NCI-H446 treated with DMSO at 0.1 percent for 48 hours (cell line): ENCODE measurements at places on chromosomes 1 and 21.

GRCh38 chr1:234836776-234837357 lies 226.9 kb upstream of the IRF2BP2 start:
- peak; percentile 23 for DNase-seq

DNA sequence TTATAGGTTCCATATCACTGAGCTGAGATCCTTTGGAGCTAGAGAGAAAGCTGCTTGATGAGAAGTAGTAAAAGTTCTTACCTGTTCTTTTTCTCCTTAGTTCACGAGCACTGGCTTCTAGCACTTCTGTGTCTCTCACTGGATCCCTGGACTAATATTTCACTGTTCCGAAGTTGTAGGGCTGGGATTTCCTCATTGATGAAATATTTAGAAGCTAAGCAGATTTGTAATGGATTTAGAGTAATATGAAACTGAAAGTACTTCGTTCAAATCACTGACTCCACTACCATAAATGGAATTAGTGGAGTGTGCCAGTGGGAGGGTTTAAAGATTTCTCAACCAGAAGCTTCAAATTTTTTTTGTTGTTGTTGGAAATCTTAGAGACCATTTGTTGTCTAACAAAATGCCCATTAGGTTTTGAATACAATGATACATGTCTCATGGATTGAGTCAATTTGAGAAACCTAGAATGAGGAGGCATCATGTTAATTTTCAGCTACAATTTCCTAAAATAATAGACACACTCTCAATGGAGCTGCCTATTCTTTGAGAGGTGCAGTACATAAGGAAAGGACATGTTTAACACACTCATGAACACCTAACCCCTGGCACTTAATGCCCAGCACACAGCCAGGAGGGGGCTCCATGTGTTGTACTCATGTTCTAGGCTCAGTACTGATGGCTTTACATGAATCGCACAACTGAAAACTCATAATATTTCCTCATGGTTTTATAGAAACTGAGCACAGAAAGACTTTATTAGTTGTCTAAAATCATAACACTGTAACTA lies at the start of gene GBP1:
GBP1 (minus strand) TSS at position 130 of the 790 bp plus-strand sequence. CDS start 1,974 bp downstream, outside the sequence.
- no peak for DNase-seq

DNA sequence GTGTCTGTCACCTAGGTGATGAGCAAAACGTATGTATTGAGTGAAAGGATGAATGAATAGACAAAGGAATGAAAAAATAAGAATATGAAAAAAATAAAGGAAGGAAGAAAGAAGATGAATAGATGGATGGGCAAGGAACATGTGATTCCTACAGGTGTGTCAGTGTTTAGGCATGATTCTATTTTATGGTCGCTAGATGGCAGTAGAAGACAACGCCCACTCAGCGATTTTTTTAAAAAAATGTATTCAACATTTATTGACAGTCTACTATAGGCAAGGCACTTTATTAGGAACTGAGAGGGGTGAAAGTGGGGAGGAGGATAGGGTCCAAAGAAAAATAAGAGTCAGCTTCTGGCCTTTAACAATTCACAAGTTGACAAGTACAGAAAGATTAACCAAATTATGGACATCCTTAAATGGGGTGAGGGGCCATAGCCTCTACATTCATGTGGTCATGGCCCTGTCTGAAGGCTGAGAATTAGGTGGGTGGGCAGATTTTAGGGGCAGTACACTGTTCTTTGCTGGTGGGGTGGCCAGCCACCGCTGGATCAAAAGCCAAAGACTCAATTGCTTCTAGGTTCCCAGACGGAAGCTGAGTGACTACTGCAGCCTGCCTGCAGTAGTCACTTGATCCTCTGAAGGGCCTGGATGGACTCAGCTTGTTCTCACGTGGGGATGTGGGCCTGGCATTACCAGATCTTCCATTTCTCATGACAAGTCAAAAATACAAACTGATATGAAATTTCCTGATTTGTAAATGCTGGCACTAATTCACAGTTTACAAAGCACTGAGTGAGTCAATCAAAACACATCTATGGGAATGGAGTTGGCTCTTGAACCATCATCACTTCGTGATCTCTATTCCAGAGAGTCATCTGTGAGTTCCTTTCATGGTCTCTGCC lies 83.9 kb downstream of the FASLG start:
- peak; percentile 11 for DNase-seq

- no peak for DNase-seq
These were observed 6.8 kb downstream of the CR1 start for GRCh38 chr1:207502726-207503125.

DNA sequence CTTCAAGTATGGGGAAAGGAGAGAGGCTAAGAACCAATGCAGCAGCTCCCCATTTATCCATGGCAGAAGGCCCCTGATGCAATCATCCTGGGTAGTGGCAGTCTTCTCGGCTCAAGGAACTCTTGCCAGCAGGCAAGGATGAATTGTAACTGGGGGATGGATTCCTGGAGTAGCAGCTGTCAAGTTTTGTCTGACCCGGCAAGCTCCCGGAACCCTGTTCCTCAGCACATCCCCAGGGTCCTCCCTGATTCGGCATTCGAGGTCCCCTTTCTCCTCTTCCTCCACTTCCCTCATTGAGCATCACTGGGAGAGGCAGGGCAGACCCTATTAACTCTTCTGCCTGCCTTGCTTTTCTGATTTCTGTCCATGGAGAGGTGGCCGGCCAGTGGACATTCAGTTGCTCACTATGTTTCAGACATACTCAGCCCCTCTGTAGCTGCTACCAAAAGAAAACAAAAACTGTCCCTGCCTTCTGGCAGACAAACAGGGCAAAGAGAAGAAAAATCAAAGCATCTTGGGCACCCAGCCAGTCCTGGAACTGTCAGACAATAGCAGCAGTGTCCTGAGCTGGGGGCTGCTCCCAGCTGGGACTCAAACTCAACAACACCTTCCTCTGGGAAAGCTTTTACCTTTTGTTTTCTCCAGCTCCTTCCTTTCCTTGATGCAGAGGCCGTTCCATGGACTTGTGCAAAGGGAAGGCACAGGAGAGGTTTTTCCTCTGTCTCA lies 5.6 kb upstream of the PTCH2 start:
- no peak for DNase-seq

DNA sequence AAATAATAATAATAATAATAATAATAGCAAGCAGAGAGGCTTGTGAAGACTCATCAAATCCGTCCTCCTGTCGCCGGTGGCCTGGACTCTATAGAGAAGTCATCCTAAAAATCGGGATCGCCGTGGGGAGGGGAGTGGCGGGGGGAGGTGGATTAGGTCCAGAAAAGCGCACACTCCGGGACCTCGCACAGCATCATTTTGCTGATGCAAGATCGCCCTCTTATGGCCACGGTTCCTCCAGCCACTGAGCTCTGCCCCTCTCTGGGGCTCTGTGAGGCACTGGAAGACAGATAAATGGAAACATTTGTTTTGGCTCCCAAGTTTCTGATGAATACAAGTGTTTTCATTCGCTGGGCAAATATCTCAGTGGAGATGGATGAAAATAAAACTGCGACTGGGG lies 612.0 kb downstream of the MATN1 start:
- DNase-seq: no peak

- peak; percentile 61 for DNase-seq
These were observed 1.2 kb upstream of the KRTAP23-1 start for GRCh38 chr21:30349572-30349971.

DNA sequence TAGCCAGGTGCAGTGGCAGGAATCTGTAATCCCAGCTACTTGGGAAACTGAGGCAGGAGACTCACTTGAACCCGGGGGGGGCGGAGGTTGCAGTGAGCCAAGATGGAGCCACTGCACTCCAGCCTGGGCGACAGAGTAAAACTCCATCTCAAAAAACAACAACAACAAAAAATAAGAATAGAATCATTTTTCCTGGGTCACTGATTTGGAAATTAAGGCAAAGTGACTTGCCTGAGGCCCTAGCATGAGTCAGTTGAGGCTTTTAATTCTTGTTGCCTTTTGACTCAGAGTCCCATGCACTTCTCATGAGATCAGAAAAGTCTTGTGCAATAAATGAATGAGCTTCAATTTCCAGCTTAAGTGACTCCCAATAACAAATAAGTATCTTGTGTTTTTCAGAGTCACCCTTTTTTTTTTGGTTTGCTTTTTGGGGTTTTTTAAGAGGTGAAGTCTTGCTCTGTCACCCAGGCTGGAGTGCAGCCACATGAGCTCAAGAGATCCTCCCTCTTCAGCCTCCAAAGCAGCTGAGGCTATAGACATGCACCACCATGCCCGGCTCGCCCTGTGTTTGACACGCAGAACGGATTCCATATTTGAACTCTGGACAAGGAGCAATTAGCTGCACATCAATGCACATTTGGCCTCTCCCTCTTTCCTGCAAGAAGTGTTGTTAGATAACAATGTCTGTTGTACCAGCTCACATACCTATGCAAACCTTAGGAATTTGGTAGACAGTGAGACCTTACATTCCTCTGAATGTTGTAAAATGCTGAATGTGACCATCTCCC lies 3.4 kb upstream of the PLEKHM2 start:
- no peak for DNase-seq

DNA sequence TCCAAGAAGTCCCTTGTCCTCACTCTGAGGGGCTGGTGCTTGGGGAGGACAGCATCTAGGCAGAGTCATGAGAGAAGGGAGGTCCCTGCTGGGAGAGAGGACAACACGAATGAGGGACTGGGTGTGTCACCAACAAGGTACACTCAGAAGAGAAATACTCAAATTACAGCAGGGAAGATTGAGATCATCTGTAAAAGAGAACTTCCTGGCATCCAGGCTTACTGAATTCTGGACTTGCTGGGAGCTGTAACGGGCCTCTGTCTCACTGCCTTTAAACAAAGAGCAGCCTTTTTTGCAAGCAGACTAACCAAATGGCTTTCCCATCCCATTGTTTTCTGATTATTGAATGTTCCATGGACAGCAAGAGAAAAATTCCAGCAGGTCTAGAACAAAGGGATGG lies 195.7 kb upstream of the RAB4A start:
- no peak for DNase-seq

GRCh38 chr1:5157175-5157574 lies 502.8 kb downstream of the AJAP1 start:
- no peak for DNase-seq

- no peak for DNase-seq
These were observed 14.9 kb downstream of the STX12 start for GRCh38 chr1:27787895-27788294.

DNA sequence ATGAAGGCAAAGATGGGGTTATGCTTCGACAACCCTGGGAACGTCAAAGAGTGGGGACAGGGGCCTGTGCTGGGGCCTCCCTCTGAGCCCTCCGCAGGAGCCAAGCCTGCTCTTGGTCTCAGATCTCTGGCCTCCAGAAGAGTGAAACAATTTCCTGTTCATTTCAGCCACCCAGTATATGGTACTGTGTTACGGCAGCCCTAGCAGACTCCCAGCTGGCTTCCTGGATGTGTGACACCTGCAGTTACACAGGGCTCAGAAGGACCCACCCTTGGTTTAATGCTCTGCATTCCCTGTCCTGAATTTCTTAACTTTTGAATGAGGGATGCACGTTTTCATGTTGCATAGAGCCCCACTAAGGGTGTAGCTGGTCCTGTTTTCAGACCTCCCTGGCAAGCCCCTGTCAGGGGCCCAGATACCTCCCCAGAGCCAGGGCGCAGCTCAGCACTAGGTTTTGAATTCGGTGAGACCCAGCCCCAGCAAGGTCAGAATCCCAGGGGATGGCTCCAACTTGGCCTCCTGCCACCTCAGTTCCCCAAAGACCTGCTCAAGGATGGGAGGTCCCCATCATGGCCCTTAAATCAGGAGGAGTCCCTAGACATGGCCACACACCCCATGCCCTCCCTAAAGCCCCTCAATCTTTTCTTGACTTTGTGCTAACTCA lies 79.0 kb upstream of the IFFO2 start:
- no peak for DNase-seq

GRCh38 chr1:40394491-40395172 lies 21.1 kb downstream of the SMAP2 start:
- no peak for DNase-seq

DNA sequence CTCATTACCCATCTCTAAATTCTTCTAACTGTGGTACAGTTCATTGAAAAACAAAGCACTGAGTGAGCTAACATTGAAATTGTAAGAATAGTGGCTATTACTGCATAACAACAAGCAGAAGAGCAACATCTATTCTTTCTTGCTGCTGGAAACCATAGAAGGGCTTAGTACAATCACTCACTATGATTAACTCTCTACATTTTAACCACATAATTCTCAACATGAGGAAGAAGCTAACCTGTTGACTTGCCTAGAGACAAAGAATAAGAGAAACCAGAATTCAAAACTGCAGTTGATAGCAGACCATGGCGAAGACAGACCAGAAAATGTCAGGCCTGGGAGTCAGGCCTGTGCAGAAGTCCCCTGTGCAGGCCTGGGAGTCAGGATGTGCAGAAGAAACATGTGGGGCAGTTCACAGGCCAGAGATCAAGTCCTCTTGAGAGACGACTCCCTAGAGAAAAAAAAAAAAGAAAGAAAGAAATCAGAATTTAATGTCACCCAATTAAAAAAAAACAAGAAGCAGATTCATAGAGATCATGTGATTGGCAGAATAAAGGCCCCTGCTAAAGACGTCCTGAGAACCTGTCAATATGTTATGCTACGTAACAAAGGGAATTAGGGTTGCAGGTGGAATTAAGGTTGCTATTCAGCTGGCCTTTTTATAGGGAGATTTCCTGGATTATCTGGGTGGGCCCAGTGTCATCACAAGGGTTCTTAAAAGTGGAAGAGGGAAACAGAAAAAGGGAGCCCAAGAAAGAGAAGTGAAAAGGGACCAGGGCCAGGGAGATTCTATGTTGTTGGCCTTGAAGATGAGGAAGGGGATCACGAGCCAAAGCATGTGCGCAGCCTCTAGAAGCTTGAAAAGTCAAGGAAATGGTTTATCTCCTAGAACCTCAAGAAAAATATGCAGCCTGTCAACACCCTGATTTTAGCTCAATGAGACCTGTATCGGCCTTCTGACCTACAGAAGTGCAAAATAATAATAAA lies 94.9 kb downstream of the MRPL39 start:
- DNase-seq: no peak

DNA sequence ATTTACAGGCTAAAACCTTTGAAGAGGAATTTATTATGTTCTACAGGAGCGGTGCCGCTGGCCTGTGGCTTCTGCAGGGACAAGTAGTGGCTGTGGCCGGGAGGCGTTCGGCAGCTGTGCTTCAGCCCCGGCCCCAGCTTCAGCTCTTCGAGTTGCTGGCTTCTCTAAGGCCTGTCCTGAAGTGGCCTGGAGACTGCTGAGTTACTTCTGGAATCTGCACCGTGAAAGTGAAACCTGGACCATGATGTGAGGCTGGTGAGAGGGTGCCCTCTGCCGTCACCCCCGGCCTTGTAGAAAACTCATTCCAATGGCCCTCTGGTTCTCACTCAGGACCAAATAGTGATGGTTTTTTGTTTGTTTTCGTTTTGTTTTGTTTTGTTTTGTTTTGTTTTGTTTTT lies 48.1 kb downstream of the PRKCZ start:
- no peak for DNase-seq
